SJSA1 (cell line): ENCODE measurements at places on chromosomes 7 and 10. TPM values are rescaled to one million over a fixed set of nuclear protein-coding genes. Genes with fewer than 3 reads are reported as not detected.

Gene OR6V1
- total RNA-seq, result not detected in 2 replicates

Gene NRCAM
- not detected in 2 replicates for total RNA-seq

DNA sequence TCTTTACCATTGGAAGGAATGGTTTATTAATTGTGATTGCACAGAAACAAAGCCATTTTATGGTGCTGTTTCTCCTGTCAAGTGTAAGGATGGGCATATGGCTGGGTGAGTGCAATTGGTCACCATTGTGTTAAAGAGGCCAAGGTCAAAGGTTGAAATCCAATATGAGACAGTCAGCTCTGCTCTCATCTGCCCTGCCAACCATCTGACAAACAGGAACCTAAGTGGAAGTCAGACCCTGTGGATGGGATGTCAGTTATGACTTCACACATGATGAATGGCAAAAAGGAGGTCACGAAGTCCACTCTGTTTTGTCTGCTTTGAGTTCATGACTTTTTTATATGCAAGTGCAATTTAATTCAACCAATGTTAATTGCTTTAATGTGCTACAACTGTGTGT lies 172.7 kb upstream of the TMEM229A start:
- DNase-seq, result no peak

DNA sequence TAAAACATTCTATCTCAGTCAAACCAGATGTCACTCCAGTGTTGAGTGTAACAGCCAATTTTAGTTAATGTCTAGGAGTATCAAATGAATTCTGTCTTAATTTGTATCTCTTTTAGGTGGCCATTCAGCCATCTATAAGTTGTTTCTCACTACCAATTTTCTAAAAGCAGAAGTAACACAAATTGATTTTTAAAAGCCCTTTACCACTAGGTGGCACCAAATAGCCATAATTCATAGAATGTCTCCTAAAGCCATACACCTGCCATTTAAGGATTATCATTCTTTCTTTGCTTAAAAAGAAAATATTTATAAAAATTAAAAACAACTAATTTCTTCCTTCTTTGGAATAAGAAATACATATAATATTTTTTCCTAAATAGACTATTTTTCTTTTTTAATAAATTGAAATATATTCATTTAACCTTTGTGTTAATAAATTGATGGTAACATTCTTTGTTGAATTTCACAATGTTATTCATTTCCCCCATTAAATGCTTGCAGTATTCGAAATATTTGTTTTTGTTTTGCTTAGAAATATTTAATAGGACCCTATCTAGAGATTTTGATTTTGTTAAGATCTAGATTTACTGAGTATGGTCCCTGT lies 107.8 kb upstream of the PPP1R3A start:
- DNase-seq, result no peak
